Cortex of kidney (tissue), 1 donor: ENCODE measurements at places on chromosomes 6 and 20.

- DNase-seq = no peak
Observed at GRCh38 chr20:63626424-63627128, at the start of gene GMEB2. Gene GMEB2, minus strand, starts transcription at chr20:63627101. Its CDS starts 7,704 bp downstream, at chr20:63619397.

DNA sequence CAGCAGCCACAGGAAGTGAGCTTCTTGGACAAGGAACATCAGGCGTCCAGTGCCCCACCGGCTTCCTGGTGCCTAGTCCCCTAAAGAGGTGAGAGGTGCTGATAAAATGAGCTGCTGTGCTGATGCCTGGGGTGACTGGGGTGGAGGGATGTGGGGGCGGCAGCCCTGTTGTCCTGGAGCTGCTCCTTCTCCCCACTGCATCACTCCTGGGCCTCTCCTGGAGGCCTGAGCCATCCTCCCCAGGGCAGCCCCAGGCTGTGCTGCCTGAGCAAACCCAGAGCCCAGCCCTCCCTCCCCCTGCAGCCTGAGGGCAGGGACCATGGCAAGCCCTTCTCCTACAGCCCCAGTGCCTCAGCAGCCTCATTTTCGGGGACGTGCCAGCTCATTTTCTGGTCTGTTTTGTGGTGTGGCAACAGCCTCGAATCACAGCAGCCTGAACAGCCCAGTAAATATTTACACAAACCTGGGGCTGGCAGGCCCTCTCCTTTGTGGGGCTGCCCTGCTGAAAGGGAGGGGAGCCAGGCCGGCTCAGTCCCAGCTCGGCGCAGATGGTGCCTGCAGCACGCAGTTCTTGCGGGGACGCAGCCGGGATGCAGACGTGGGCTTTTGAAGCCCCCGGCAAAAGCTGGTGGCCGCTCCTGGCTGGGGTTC, 259.9 kb downstream of the DLL1 start:
- no peak for DNase-seq

DNA sequence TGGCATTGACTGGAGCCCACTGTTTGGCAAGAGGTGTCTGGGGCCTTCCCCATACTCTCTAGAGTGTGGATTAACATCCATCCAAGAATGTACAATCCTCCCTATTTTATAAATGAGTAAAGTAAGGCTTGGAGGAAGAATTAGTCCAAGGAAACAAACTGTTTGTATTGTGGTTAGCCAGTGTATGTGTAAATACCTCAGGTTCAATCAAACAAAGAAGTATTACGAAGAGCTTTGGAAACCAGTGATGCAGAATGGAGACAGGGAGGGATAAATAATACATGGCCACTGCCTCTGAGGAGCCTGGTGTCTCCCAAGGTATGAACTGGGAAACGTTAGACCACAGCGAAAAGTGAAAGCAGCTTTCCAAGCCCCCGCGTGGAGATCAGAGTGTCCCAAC, 226.6 kb upstream of the RIN2 start:
- no peak for DNase-seq

GRCh38 chr6:20707870-20708269, 173.6 kb downstream of the CDKAL1 start:
- DNase-seq = no peak

GRCh38 chr6:95087394-95088097, 489.8 kb upstream of the MANEA start:
- no peak for DNase-seq

GRCh38 chr6:112117554-112117953, 30.2 kb downstream of the FAM229B start:
- DNase-seq = no peak

- DNase-seq = no peak
Observed at GRCh38 chr20:32727683-32728082, 15.6 kb downstream of the COMMD7 start.

GRCh38 chr20:20463933-20464374, 96.0 kb downstream of the INSM1 start:
- no peak for DNase-seq

DNA sequence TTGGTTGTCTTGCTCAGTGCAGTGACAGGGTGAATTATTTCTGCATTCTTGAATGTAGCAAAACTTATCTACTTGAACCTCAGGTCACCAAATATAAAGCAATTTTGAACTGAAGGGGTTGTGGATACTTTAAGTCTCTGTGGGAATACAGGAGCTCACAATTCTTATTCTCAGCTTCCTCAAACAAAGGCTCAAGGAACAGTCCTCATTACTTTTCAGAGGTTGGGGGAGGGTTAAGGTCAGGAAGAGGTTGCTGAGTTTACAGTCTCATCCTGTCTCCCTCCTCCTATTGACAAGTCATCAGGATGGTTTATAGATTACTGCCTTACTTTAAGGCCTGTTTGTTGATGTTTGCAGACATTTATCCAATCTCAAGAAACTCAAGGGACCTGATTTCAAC, 143.6 kb upstream of the SPACA1 start:
- no peak for DNase-seq

DNA sequence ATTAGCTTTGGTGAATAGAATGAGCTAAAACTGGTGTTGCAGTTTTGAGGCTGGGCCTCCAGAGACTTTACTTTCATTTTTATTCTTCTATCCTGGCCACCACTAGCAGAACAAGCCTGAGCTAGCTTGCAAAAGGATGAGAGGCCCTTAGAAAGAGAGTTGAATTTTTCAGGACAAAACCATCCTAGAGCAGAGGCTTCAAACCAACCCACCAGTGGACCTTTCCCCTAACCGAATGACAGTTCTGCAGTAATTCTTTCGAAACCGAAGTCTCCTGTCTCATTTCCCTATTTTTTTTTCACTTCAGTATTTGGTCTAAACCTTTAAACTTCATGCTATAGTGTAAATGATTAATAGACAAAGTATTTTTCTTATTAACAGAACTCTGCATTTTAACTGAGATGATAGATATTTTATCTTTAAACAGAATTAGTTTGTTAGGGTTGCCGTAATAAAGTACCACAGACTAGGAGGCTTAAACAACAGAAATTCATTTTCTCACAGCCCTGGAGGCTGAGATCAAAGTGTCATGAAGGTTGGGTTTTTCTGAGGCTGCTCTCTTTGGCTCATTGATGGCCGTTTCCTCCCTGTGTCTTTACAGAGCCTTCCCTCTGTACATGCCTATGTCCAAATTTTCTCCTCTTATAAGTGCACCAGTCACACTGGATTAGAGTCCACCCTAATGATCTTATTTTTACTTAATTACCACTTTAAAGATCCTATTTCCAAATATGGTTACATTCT, 80.6 kb upstream of the PAK5 start:
- no peak for DNase-seq

GRCh38 chr6:68094070-68094469, 541.0 kb upstream of the ADGRB3 start:
- no peak for DNase-seq

GRCh38 chr20:33443006-33443511, 504 bp downstream of the SNTA1 start:
- DNase-seq = no peak

DNA sequence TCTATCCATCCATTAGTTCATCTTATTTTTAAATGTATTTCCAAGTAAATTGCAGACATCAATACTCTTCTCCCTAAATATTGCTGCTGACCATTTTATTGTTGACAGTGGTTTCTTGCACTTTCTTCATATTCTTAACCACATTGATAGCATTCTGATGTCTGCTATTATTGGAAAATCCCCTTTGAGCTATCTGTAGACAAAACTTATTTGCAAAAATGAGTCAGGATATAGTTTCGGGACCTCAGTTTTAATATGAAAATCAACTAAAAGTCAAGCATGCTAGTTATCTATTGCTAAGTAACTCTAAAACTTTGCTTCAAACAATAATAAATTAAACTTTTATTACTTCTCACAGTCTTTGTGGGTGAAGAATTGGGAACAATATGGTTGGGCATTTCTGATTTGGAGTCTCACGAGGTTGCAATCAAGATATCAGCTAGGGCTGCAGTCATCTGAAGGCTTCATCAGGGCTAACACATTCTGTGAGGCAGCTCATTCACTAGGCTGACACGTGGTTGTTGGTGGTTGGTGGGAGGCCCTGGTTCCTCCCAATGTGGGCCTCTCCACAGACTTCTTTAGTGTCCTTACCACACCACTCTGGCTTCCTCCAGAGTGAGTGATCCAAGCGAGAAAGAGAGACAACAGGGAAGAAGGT, 32.7 kb downstream of the CD109 start:
- no peak for DNase-seq

GRCh38 chr6:108673602-108674001, 112.9 kb downstream of the FOXO3 start:
- no peak for DNase-seq

GRCh38 chr6:127383988-127384387, 40.6 kb upstream of the ECHDC1 start:
- no peak for DNase-seq

DNA sequence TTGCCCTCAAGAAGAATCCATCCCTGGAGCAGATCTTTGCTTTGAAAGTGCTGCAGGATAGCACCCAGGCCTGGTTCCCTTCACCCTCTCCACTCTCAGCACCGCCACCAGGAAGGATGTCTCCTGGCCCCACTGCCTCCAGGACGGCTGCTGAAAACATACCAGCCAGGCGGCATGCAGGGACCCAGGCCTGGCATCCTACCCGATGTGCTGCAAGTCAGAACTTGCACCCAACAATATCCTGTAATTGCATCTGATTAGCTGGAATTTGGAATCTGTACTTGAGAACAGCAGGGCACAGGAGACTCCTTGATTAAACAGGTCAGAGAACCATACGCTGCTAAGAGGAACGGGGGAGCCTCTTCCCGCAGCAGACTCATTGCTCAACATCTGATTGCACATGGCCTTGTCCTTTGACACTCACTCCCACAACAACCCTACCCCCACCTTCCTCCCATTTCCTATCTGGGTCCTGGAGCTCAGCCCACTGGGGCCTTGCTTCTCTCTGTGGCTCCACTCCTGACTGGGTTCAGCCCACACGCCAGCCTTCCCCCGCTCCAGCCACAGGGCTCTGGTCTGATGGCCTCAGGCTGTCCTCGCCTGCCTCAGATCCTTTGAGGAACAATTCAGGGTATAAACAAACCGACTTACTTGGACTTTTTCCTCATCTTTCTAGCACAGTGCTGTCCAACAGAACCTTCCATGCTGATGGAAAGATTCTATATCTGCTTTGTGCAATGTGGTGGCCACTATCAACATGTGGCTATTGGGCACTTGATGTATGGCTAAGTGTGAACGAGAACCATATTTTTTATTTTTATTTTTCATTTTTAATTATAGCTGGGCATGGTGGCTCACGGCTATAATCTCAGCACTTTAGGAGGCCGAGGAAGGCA, 78.0 kb downstream of the FGD2 start:
- no peak for DNase-seq

GRCh38 chr20:43955750-43956191, 41.1 kb downstream of the TOX2 start:
- DNase-seq = no peak

GRCh38 chr6:82681119-82681714, 317.6 kb downstream of the TPBG start:
- no peak for DNase-seq

- DNase-seq = no peak
Observed at GRCh38 chr20:15496501-15497039, 1076.7 kb downstream of the KIF16B start.

- no peak for DNase-seq
Observed at GRCh38 chr6:6622501-6622900, 34.0 kb downstream of the LY86 start.

DNA sequence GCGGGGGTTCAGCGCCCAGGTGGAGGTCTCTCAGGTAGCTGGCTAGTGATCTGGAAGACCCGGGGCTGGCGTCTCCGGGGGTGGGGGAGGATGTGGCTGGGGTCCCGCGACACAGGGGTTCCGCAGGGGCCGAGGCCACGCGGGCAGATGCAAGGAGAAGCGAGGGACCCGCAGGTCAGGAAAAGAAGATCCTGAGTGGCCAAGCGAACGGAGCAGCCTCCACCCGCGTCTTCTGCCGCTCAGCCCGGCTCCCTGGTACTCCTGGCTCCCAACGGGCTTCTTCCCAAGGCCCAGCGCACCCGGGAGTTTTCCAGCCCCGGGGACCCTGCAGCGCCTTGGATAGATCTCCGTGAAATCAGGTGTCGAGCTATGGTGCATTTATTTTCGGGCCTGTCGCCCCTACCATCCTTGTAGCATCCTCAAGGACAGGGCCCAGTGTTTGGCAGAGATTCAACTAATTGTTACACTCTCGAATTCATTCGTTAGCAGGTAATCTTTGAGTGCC, 682 bp upstream of the CHD6 start:
- no peak for DNase-seq

- DNase-seq = no peak
Observed at GRCh38 chr20:62120990-62121775, 1.1 kb upstream of the LSM14B start.

GRCh38 chr6:2184700-2185455, 60.5 kb downstream of the GMDS start:
- DNase-seq = no peak

DNA sequence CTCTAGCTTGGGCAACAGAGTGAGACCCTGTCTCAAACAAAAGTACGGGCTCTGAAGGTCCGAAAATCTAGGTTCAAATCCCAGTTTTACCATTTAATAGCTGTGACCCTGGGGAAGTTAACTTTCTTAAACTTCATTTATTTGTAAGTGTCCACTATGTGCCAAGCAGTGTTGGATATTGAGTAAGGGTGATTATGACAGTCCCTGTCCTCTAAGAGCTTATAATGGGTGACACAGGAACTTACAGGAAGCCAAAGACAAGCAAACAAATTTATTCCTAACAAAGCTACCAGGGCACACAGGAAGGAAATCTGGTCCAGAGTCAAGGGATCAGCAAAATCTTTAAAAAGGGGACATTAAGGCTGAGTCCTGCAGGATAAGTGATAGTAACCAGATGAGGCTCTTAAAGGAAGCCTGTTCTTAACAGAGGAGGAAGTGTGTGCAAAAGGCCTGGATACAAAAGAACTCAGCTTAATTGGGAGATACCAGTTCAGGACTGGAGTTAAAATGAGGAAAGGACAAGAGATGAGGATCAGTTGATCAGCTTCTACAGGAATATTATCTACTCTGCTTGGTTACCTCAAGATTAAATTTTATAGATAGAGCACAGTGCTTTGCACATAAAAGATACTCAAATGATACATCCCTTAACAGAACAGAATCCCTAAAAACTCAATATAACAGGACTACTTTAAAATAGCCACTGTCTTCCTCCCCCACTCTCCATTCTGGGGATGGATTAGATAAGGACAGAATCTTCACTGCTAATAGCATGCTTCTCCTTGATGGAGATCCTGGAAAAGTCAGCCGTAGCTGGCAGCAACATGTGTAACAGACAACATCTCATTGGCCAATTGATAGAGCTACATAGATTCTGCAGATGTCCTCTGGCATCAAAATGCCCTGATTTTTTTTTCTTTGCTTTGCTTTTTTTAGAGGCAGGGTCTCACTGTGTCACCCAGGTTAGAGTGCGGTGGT, 6.1 kb downstream of the SNX3 start:
- DNase-seq = no peak

DNA sequence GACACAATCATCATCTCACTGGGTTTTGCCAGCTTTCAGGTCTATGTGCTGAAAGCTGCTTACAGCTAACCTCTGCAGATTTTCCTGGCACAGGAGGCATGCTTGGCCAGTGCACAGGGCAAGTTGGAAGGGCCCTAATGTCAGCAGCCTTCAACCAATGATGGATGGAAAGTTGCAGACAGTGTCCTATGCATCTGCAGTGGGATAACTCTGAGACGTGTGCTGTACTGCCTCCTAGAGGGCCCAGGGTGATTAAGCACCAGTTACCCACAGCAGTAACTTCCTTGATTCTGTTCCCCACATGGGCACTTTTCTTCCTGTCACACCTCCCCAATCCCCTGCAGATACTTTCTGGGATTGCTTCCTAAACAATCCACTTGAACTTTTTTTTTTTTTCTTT, 38.6 kb downstream of the OVOL2 start:
- DNase-seq = no peak
